Astrocyte of the hippocampus (primary cell): ENCODE measurements at places on chromosomes 2 and 18.

GRCh38 chr2:204354442-204354856 lies 190.8 kb upstream of the PARD3B start:
- no peak for DNase-seq

- DNase-seq = no peak
Observed at GRCh38 chr18:60691061-60691460, 318.5 kb upstream of the MC4R start.

DNA sequence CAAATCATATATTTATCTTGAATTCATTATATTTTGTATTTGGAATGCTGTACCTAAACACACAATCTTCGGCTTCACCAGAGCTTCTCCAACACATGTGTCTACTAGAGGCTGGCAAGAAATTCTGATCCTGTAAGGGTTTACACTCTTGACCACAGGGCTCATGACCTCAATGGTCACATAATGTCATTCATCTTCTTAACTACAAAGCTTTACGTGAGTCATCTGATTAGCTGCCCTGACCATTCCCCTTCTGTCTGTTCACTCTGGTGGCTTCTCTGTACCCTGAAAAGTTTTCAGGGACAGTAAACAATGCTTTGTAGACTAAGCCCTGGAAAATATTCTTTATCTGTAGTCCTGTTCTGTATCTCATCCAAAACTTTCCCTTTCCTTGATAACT lies 423.9 kb downstream of the CMPK2 start:
- DNase-seq = peak; percentile 53

- DNase-seq = no peak
Observed at GRCh38 chr2:143125717-143126116, 3.5 kb upstream of the ARHGAP15 start.

GRCh38 chr2:96164459-96165184 lies 19.4 kb upstream of the DUSP2 start:
- DNase-seq = no peak

DNA sequence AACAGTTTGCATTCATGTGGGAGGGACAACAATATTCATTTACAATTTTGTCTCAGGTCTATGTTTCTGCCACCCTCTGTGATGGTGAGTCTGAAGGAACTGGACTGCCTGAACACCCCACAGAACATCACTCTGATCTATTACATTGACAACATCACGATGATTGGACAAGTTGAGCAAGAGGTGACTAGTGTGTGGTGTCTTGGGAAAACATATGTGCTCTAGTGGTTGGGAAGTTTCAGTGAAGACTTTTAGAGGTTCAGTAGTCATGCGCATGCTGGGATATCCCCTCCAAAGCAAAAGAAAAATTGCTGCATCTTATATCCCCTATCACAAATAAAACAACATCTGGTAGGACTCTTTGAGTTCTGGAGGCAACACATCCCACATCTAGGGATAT lies 18.6 kb upstream of the CTLA4 start:
- no peak for DNase-seq

DNA sequence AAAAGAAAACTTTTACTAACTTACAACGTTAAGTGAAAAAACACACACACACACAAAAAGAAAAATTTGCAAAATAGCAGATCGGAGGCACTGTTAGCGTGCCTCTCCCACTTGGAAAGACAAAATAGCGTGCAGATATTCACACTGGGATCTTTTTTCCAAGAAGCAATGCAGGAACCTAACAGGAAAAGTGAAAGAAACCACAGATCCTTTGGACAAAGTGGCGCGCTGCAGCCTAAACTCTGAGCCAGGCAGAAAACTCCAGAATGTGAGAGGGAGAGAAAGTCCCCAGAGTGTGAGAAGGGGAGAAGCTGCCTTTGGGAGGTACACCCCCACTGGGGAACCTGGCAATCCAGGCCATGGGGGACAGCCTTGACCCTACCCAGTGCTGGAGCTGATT lies 70.7 kb upstream of the SERPINE2 start:
- no peak for DNase-seq
